ENCODE measurements at places on chromosomes 6 and 20.

- no peak for DNase-seq
Measured at GRCh38 chr6:122026582-122027369, 372.7 kb upstream of the HSF2 start.

DNA sequence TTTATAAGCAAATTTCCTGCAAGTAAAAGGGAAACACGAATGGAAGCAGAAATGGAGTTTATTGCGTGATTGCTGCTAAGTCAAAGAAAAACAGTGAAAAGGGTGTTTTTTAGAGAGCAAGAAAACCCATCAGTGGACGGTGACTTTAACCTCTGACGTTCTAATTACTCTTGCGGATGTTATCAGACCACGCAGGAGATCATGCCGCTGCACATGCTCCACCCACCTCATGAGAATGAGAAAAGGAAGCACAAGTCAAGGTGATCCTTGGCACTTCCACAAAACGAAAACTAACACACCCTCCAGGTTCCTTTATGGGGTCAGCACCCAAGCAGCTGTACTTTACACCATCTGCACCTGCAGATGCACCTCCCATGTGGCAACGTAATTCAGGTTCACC is 45.0 kb downstream of the LYRM4 start:
- DNase-seq, result no peak

GRCh38 chr6:143198312-143198711 is 137.6 kb downstream of the AIG1 start:
- DNase-seq, result no peak

- no peak for DNase-seq
Measured at GRCh38 chr6:112409311-112409710, 62.2 kb downstream of the RFPL4B start.

GRCh38 chr6:56318851-56319250 is 71.5 kb upstream of the COL21A1 start:
- DNase-seq, result no peak

GRCh38 chr6:110317189-110317588 is 41.0 kb downstream of the METTL24 start:
- DNase-seq, result no peak

- no peak for DNase-seq
Measured at GRCh38 chr6:15171026-15171425, 74.8 kb upstream of the JARID2 start.

- no peak for DNase-seq
Measured at GRCh38 chr6:136657666-136658065, 107.4 kb upstream of the MAP7 start.

DNA sequence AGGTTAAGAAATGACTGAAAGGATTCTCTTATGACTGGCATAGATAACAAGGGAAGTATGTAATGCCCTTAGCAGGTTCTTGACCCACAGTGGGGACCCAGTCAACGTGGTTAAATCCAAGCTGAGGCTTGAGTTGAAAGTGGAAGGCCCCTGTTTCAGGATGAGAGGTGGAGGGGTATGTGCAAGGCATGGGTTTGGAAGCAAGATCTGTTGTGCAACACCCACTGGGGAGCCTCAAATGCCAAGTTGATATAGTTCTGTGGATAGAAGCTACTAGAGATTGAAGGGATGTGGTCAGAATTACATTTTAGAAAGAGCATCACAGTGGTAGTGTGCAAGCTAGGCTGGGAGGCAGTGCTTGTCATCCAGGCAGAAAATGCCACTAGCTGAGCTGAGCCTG is 5.1 kb downstream of the PABPC1L start:
- no peak for DNase-seq

DNA sequence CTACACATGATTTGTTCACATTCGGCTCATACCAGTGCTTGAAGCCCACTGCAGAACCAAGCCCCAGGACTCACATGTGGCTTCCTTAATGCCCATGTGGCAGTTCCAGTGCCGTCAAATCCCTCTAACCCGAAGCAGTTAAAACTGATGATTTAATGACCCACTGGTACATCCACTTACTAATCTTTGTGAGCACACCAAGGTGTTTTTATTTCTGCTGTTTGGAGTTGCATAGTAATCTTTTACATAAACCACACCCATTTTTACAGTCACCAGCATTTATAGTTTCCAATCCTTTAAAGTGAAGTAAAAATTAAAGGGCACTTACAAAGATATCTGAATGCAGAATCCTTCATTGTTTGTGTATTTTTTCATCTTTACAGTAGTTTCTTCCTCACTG is 232.0 kb downstream of the ANKRD60 start:
- DNase-seq, result no peak

- DNase-seq, result no peak
Measured at GRCh38 chr6:56756791-56757587, 114.3 kb upstream of the DST start.

DNA sequence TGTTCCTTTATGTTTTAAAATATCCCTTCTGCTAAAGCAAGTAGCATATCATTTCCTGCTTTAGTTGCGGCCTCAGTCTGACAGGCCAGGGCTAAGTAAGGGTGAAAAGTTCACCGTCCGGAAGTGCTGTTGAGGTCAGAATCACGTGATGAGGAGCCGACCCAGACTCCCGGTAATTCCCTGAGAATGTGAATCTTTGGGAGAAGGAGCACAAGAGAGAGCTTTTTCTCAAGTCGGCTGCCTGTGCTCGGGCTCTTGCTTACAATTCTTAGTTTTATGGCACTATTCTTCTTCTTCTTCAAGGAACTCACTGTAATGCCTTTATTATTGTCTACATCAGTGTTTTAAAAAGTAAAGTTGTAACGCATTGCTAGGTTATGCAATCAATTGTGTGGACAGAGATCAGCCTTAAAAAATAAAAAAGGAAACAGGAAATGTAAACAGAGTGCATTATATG is 309.3 kb downstream of the PRL start:
- no peak for DNase-seq

GRCh38 chr6:23176471-23176870 is 607.1 kb downstream of the HDGFL1 start:
- DNase-seq, result no peak

DNA sequence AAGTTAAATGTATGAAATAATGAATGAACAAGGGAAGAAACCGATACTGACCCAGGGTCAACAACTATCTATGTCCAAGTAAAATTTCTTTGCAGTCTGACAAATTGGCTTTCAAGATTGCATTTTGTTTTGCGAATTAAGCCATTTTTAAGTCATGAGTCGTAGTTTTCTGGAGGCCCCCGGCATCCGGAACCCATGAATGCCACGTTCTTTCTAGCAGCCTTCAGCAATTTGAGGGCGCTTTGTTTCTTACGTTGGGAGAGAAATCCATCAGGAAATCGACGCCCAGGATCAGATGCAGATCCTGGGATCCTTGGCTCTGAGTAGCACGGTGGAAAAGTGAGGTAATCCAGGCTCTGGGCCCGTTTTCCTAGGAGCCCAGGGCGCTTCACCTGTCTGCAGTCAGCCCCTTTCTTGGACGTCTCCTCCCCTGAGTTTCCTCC is 309 bp upstream of the ABRACL start:
- no peak for DNase-seq

GRCh38 chr20:47346172-47346571 is 10.3 kb downstream of the ZMYND8 start:
- no peak for DNase-seq

- DNase-seq, result no peak
Measured at GRCh38 chr20:47150403-47151152, 205.9 kb downstream of the ZMYND8 start.

GRCh38 chr6:81747327-81747726 is 5.2 kb downstream of the TENT5A start:
- DNase-seq, result no peak

DNA sequence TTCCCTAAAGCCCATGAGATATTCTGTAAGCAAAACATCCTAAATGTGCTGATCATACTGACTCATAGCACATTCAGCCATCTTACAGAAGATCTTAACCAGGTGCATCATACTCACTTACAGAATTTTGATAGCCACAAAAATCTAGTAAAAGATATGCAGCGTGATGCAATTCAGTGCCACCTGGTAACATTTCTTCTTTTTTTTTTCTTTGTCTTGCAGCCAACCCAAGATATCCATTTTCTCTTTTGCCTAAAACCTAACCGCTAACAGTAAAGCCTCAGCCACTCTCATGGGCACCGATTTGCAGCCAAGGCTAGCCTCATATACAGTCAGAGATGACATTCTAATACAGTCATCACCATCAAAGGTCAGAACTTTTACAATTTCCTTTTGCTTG is 293.3 kb downstream of the HACE1 start:
- no peak for DNase-seq

- DNase-seq, result no peak
Measured at GRCh38 chr6:41691426-41692079, 43.9 kb downstream of the TFEB start.

DNA sequence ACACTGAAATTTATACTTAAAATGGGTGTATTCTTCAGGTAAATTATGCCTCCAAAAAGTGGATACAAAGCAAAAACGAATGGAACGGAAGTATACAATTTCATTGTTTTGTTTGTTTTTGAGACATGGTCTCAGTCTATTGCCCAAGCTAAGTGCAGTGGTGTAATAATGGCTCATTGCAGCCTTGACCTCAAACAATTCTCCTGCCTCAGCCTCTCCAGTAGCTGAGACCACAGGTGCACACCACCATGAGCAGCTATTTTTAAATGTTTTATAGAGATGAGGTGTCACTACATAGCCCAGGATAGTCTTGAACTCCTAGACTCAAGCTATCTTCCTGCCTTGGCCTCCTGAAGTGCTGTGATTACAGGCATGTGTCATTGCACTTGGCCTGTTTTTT is 122.2 kb downstream of the MAN1A1 start:
- DNase-seq, result no peak

DNA sequence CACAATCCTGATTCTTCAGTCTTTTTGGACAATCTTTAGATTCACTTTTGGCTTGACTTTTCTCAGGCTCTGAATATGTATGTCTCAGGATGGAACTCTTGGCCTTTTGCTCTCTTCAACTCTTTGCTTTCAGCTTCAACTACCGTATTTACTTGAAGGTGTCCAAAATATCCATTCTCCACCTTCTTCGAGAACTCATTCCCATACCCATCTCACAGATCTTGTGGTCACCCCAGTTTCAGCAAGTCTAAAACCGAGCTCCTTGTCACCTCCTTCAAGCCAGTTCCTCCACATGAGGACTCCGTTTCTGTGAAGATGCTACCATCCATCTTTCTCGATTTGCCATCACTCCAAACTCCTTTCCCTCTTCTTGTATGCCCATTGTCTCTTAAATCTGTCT is 2.0 kb upstream of the MMP24 start:
- no peak for DNase-seq

- DNase-seq, result peak; percentile 64
Measured at GRCh38 chr20:32902456-32903420, 44.0 kb downstream of the EFCAB8 start.

- DNase-seq, result no peak
Measured at GRCh38 chr20:49914310-49915117, 815 bp downstream of the SPATA2 start.

GRCh38 chr20:50621068-50621665 is 70.2 kb downstream of the RIPOR3 start:
- DNase-seq, result no peak

All from effector CD4-positive, alpha-beta T cell (primary cell).